ENCODE measurements at places on chromosomes 1 and 21. TPM values are rescaled to one million over a fixed set of nuclear protein-coding genes. Genes with fewer than 3 reads are reported as not detected.

DNA sequence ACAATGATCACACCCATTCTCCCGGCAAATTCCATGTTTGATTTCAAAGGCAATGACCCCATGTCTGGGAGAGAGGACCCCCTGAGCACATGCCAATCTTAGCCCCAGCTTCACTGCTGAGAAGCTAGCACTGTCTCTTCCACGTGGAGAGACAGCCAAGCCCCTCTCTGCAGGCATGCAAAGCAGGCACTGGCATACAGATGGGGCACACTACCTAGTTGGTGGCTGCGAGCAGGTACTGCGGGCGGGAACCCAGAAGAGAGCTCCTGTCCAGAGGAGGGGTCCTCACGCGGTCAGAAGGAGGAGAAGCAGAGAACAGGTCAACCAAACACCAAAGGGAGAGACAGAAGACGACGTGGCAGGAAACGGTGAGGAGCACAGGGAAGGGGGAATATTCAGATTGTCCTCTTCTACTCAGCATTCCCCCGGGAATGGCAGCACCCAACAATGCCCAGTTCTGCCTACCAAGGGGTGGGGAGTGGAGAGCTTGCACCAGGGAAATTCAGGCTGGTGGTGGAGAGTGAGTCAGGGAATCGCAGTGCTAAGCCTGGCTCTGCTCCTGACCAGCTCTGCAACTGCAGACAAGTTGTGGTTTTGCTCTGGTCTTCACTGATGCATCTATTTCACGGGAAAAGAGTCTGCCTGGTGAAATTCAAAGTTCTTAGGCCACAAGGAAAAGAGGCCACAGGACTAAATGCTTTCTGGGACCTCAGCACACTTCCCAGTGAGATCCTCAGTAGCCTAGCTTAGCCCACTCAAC, 48.1 kb upstream of the GOLT1A start:
- no peak for DNase-seq
- H3K4me3 ChIP-seq, result no peak overlapping the region
- no peaks in the 10 kb centered on the region for H3K36me3 ChIP-seq
- peaks cover 17% of the 10 kb centered on the region for H3K4me1 ChIP-seq
- no peaks in the 10 kb centered on the region for H3K27me3 ChIP-seq
- H3K27ac ChIP-seq, result no peak overlapping the region

DNA sequence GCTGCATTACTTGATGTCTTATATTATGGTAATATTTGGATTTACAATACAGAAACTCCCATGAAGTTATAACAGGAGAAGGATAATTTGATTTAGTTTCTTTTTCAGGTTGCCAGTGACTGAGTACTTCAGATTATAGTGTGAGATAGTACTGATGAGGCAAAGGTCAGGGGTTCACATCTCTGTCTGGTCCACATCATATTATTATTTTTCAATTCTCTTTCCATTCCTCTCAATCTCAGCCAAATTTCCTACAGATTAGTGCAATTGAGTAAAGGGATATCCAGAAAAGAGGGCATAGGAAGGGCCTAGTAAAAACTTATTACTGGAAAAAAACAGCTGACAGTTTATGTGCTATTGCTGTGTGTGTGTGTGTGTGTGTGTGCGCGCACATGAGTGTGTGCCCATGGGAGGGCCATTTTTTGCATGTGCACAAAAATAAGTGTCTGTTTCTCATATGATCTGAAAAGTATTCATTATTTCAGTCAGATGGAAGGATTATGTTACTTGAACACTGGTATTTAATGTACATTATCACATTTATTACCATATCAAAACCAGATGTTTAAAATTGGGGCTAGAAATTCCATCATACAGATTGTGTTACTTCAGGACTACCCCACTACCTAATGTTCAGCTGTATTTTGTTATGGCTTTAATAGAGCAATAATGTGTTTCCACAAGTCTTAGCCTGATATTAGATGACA, 78.3 kb upstream of the KCNK2 start:
- DNase-seq, result no peak
- H3K27me3 ChIP-seq, result no peaks in the 10 kb centered on the region
- no peak overlapping the region for H3K4me3 ChIP-seq
- no peak overlapping the region for H3K27ac ChIP-seq
- no peaks in the 10 kb centered on the region for H3K36me3 ChIP-seq
- no peaks in the 10 kb centered on the region for H3K4me1 ChIP-seq

- no peaks in the 10 kb centered on the region for H3K36me3 ChIP-seq
- no peaks in the 10 kb centered on the region for H3K27me3 ChIP-seq
- H3K27ac ChIP-seq, result no peak overlapping the region
- DNase-seq, result no peak
- H3K4me1 ChIP-seq, result no peaks in the 10 kb centered on the region
These were observed 80.8 kb upstream of the GPR52 start for GRCh38 chr1:174366946-174367345.

HS2ST1 gene
- total RNA-seq, result 12.8 TPM

DNA sequence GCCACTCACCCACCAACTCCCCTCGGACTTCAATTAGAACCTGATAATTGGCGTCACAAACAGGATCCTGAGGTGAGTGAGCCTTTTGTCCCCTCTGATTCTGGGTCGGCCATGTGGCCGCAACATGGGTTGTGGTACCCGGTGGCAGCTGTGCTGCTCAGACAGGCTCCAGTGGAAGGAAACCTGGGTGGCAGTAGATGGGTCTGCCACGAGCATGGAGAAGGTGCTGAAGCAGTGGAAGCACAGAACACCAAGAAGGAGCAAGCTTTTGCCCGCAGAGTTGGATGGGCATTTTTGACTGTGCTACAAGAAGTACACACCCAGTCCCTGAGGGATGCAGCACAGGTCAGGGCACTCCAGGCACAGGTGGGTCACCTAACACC, 16.5 kb upstream of the UBE2U start:
- no peak overlapping the region for H3K27ac ChIP-seq
- no peak for DNase-seq
- no peak overlapping the region for H3K4me3 ChIP-seq
- H3K27me3 ChIP-seq, result no peaks in the 10 kb centered on the region
- H3K36me3 ChIP-seq, result no peaks in the 10 kb centered on the region
- H3K4me1 ChIP-seq, result peaks cover 8% of the 10 kb centered on the region

GNG4 gene
- total RNA-seq, result 3.9 TPM

- no peaks in the 10 kb centered on the region for H3K36me3 ChIP-seq
- peaks cover 6% of the 10 kb centered on the region for H3K4me1 ChIP-seq
- no peak overlapping the region for H3K27ac ChIP-seq
- no peak overlapping the region for H3K4me3 ChIP-seq
- DNase-seq, result no peak
- no peaks in the 10 kb centered on the region for H3K27me3 ChIP-seq
These were observed 66.5 kb upstream of the LYST start for GRCh38 chr1:235933017-235933765.

EPHA8 gene
- total RNA-seq, result not detected

DNA sequence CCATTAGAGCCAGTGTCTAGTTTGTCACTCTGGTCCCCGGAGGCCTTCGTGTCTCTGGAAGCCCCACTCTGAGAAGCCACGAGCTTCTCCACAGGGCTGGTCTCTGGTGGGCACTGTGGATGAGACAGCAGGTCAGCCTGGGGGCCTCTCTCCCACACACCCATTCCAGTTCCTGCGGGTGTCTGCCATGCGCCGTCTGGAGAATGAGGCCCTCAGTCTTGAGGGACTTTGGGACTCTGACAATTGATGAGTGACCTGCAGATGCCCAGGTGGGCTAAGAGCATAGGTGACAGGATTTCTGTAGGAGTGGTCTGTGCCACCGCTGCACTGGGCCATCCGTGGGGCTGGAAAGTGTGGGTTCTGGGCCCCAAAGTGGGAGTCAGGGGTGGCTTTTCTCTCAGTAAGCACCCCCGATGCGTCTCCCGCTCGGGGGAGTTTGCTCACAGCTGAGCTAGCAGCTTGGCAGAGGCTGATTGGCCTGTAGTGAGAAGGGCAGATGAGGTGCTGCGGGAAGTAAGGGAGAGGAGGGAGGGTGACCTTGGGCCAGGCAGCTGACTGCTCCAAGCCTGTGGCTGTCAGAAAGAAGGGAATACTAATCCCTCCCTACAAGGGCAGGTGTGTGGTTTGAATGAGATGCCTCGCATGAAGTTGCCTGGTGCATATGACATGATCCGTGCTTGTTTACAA, 26.4 kb downstream of the LHX4 start:
- no peak overlapping the region for H3K4me3 ChIP-seq
- H3K4me1 ChIP-seq, result peaks cover 2% of the 10 kb centered on the region
- no peak overlapping the region for H3K27ac ChIP-seq
- no peak for DNase-seq
- H3K27me3 ChIP-seq, result peaks cover 72% of the 10 kb centered on the region
- H3K36me3 ChIP-seq, result no peaks in the 10 kb centered on the region

DNA sequence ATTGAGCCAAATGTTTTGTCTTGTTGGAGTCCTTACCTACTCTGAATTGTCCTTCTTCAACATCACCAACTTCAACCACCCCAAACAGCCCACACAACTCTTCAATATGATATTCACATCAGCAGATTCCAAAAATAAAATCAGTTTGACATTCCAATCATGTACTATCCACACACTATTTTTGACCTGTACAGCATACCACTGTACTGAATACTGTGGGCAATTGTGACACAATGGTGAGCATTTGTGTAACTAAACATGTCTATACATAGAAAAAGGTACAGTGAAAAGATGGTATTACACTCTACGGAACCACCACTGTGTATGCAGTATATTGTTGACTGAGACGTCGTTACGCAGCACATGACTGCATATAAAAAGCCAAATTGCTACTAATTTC, 223.1 kb downstream of the KCNT2 start:
- H3K4me1 ChIP-seq, result no peaks in the 10 kb centered on the region
- no peak overlapping the region for H3K4me3 ChIP-seq
- H3K27me3 ChIP-seq, result no peaks in the 10 kb centered on the region

- no peaks in the 10 kb centered on the region for H3K27me3 ChIP-seq
- H3K36me3 ChIP-seq, result peaks cover 16% of the 10 kb centered on the region
- peaks cover 2% of the 10 kb centered on the region for H3K4me1 ChIP-seq
- DNase-seq, result no peak
These were observed 66.2 kb downstream of the ERI3 start for GRCh38 chr1:44288883-44289282.

- DNase-seq, result no peak
- H3K27me3 ChIP-seq, result no peaks in the 10 kb centered on the region
- H3K4me1 ChIP-seq, result no peaks in the 10 kb centered on the region
- H3K27ac ChIP-seq, result no peak overlapping the region
- no peaks in the 10 kb centered on the region for H3K36me3 ChIP-seq
- no peak overlapping the region for H3K4me3 ChIP-seq
These were observed 5.3 kb upstream of the KRTAP10-4 start for GRCh38 chr21:44568261-44568660.

GRCh38 chr21:35095859-35096291, 46.8 kb upstream of the RUNX1 start:
- H3K27me3 ChIP-seq, result no peaks in the 10 kb centered on the region
- DNase-seq, result no peak
- H3K4me1 ChIP-seq, result no peaks in the 10 kb centered on the region

ADAM30 gene
- not detected for total RNA-seq

ZNF593OS gene
- total RNA-seq, result not detected

DNA sequence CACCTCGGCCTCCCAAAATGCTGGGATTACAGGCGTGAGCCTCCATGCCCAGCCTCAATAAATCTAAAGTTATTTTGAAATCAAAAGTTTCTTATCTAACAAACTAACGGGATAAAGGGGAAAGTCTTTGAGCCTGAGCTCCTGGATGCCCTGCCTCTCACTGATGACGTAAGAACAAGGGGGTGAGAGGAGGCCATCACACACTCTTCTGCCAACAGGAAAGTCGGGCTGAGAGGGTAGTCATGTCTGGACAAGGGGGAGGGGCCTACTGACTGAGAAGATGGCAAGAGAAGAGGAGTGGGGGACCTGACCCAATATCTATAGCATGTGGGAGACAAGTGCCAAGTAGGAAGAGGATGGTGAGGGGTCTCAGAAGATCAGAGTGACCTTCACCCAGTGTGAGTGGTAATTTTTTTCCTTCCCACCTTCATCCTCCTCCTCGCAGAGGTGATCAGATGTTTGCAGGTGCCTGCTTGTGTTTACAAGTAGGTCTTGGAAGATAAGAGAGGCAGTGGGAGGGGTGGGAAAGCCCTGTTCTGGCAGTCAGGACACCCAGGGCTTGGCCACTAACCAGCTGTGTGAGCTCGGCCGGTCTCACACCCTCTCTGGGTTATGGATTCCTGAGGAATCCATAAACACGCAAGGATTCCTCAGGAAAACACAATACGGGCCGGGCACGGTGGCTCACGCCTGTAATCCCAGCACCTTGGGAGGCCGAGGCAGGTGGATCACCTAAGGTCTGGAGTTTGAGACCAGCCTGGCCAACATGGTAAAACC, 9.6 kb downstream of the UQCRHL start:
- H3K27ac ChIP-seq, result peak overlapping the region; percentile 31
- no peak for DNase-seq
- H3K4me1 ChIP-seq, result peaks cover 45% of the 10 kb centered on the region

HES5 gene
- total RNA-seq, result 0.36 TPM

GPX7 gene
- total RNA-seq, result 17.0 TPM

GRCh38 chr1:228011721-228012311, 5.0 kb downstream of the WNT3A start:
- H3K36me3 ChIP-seq, result no peaks in the 10 kb centered on the region
- peaks cover 47% of the 10 kb centered on the region for H3K27me3 ChIP-seq
- H3K4me3 ChIP-seq, result no peak overlapping the region
- H3K4me1 ChIP-seq, result peaks cover 8% of the 10 kb centered on the region
- H3K27ac ChIP-seq, result no peak overlapping the region
